Endothelial cell of umbilical vein (primary cell): ENCODE measurements at places on chromosomes 13 and 19. TPM values are rescaled to one million over a fixed set of nuclear protein-coding genes. Genes with fewer than 3 reads are reported as not detected.
A peak's percentile ranks its signal among the peaks of the same experiment; 100 is the strongest.

DNA sequence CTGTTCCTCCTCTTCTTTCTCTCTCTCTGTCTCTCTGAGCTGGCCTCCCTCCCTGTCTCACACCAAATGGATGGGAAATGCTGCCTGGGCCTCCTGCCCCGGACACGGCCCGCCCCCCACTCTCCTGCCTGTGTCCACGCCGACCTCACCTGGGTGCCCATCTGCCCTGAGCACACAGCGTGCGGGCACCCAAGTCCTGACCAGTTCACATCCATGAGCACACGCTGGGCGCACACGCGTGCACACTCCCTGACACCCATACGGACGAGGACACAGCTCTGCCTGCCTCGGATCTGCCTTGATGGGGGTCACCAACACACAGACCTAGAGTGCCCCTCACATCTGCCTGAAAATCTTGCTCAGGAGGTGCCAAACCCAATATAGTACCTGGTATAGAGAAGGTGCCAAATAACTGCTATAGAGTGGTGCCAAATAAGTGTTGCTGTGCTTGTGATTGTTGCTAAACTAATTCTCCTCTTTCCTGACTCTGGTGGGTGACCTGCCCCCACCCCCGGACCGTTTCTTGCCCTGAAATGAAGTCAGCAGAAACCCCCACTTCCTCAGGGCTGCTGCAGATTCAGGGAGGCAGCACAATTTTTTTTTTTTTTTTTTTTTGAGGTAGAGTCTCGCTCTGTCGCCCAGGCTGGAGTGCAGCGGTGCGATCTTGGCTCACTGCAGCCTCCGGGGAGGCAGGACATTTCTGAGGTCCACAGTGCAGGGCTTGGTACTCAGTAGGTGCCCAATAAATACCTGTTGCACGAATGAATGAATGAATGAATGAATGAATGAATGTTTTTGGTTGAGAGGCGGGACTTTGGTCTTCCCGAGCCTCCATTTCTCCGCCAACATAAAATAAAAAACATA lies 4.6 kb downstream of the NFIC start:
- no peak for DNase-seq

GRCh38 chr13:48804821-48805601 lies 151.3 kb downstream of the CYSLTR2 start:
- peak; percentile 12 for DNase-seq

DNA sequence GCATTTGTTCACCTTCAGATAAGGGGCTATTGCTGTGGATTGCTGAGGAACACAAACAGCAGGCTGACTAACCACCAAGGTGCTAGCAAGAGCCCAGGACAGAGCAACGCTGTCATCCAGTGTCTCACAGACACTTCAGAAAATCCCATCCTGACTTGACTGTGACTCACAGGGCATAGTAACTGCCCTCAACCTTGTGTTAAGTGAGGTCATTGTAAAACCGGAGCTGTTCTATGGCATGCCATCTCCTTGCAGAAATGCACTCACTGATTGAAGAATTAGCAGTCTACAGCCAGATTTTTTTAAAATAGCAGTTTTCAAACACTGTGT lies 51.1 kb downstream of the TNFRSF19 start:
- DNase-seq = no peak

- DNase-seq = no peak
Measured at GRCh38 chr13:112056739-112057438, 10.1 kb upstream of the SOX1 start.

GRCh38 chr13:33146843-33147611 lies 130.8 kb downstream of the KL start:
- DNase-seq = no peak

DNA sequence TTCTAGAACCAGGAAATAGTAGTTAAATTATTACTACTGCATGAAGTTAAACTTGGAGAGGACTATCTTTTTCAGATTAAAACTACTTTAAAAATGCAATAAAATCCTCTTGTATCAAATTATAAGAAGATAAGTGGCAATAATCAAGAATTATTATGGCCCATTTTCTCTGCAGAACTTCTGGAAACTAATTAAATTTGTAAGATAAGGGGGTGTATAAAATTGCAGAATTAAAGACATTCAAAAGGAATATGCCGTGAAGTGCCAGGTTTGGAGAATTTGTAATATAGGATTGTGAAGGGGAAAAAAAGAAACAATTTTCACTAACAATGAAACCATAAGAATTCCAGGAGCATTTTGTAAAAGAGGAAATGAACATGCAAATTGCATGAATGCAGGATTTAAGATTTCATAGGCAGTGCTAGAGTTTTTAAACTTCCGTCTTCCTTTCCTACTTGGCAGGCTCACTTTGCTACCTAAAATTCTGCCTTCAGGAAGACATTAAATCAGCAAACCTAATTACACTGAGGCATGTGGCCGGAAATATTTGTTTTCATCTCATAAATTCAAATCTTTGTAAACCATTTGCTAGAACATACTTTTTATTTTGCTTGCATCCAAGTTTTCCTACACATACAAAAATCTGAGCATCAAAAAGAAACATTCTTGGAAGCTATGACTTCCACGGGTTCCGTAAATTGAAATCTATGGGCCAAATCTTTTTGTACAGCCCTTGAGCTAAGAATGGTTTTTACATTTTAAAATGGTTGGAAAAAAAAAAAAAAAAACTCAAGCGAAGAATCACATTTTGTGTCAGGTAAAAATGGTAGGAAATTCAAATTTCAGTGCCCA lies 166.9 kb downstream of the DCLK1 start:
- DNase-seq = peak; percentile 29

- peak; percentile 60 for DNase-seq
Measured at GRCh38 chr19:8334458-8335342, 8.4 kb downstream of the KANK3 start.

- DNase-seq = peak; percentile 79
Measured at GRCh38 chr19:16587833-16588823, 15.9 kb upstream of the SLC35E1 start.

DNA sequence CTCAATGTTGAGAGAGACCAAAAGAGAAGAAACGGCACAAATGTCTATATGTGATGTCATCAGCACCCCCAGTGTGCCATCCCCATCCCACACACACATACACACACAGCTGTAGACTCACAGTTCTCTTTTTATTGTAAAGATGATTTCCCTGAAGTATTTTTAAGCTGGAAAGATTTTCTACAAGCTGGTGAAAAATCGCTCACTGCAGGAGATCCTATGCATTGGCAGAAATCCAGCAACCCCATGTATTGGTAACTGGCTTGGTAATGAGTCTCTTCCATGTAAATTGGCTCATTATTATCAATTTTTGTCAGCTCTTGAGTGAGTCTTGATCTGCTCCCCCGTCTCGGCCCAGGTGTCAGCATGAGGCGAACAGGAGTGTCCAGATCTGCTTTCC lies 107.1 kb upstream of the UQCRFS1 start:
- no peak for DNase-seq

GRCh38 chr19:45917421-45918091 lies 3.0 kb upstream of the NANOS2 start:
- no peak for DNase-seq

DNA sequence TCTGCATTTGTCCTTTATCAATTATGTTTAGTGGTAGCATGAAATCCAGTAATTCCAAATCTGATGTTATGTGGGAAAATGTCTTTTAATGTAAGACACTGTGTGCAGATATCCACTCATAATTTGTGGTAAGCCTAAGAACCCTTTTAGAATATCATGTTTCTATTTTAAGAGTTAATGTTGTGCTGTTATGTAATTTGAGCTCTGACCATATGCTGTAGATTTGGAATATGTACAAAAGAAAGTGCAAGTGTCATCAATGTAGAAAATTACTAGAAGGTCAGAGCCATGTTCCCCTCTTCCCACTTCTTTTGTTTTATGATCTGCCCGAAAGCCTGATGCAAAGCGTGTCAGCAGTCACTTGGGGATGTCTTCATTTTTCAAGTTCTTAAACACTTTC lies 44.5 kb downstream of the SCEL start:
- no peak for DNase-seq

DNA sequence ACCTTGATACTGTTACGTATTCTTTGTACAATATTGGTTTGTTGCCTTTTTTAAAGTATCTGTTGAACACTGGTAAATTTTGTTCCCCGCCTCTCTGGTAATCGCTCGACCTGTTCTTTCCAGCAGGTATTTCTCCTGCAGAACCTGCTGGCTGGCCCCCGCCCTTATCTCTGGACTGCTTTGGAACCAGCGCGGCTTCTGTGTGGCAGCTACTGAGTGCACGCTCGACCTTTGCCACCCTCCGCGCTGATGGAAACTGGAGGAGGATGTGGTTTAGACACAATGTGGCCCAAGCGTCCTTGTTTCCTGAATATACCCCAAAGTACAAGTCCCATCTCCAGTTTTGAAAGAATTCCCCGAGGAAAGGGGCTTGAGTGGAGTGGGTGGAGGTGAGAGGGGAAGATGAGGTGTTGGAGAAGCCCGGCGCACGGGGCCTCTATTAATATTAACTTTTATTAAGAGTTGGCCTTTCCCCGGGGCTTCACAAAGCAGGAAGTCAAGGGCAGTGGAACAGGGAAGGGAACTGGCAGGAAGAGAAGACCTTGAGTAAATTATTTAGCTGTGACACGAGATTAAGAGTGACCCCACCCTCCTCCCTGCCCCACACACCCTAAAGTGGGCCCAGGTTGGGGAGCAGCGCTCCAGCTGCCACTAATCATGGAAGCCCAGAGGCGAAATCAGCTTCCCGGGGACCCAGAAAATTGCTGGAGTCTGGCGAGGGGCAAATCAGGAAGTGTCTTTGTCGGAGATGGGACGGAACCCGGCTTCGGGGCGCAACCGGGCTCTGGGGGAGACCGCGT lies 16.0 kb downstream of the CDX2 start:
- DNase-seq = no peak

GRCh38 chr13:103388839-103389238 lies 322.6 kb upstream of the SLC10A2 start:
- no peak for DNase-seq

- DNase-seq = no peak
Measured at GRCh38 chr13:39244561-39245230, 206.4 kb downstream of the NHLRC3 start.

GRCh38 chr13:50124536-50125303 lies 109.5 kb downstream of the KCNRG start:
- no peak for DNase-seq

DNA sequence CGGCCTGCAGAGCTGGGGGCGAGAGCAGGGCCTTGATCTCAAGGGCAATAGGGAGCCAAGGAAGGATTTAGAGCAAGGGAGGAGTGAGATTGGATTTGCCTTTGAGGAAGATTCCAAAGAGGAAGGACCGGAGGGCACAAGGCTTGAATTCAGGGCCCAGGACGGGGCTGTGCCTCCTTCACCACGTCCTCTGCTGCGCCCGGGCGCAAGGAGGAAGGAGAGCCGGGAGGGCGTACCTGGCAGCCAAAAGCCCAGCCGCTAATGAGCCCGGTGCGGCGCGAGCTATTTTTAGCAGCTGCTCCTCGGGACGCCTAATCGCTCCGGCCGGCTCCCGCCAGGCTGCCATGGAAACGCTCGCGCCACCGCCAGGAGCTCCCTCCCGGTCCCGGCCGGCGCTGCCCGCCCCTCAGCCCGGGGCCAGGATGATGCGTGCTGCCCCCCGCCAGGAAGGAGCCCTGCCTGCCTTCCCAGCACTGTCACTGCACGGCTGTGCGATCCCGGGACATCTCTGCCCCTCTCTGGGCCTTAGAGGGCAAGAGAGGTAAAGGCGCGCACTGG lies 31.3 kb downstream of the TINCR start:
- no peak for DNase-seq

- DNase-seq = no peak
Measured at GRCh38 chr13:33158816-33159215, 126.7 kb downstream of the STARD13 start.

- DNase-seq = no peak
Measured at GRCh38 chr13:58480061-58480460, 848.5 kb downstream of the PCDH17 start.

- no peak for DNase-seq
Measured at GRCh38 chr13:112074139-112074865, 7.4 kb downstream of the SOX1 start.

DNA sequence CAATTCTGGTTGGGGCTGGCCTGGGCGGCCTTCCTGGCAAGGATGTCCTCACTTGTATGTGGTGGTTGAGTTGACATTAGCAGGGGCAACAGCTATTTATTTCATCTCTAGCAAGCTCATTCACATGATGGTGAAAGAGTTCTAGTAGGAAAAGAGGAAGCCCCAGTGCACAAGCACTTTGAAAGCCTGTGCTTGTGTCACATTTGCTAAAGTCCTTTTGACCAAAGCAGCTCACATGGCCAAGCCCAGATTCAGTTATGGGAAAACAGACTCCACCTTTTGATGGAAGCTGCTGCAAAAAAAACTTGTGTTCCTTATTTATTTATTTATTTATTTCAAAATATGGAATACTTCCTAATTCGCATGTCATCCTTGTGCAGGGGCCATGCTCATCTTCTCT lies 17.2 kb downstream of the GTF2F2 start:
- DNase-seq = no peak

DNA sequence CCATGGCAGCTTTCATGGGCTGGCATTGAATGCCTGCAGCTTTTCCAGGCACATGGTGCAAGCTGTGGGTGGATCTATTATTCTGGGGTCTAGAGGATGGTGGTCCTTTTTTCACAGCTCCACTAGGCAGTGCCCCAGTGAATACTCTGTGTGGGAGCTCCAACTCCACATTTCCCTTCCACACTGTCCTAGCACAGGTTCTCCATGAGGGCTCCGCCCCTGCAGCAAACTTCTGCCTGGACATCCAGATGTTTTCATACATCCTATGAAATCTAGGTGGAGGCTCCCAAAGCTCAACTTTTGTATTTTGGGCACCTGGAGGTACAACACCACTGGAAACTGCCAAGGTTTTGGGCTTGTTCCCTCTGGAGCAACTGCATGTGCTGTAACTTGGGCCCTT lies 450.6 kb downstream of the LMO7 start:
- DNase-seq = no peak

- no peak for DNase-seq
Measured at GRCh38 chr13:50280441-50280937, 265.2 kb downstream of the KCNRG start.

GRCh38 chr19:46299695-46300094 lies 2.9 kb downstream of the HIF3A start:
- DNase-seq = no peak

DNA sequence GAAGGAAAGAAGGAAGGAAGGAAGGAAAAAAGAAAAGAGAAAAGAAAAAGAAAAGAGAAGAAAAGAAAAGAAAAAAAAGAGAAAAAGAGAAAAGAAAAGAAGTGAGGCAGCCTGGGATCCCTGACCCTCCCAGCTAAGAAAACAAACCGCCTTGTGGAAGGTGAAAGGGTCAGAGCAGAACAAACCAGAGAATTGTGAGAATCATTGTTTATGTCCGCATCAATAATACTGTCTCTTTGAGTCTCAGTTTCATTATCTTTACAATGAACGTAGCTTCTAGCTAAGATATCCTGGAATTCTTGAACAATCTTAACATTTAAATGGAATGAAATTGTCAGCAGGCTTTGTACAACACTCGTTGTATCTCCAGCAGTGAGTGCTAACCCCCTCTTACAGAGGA lies 66.4 kb upstream of the SERP2 start:
- peak; percentile 61 for DNase-seq

The CYSLTR2 gene
- 0.16 and 0.31 TPM in 2 replicates for total RNA-seq

The WTIP gene
- total RNA-seq = 25.7 and 26.9 TPM in 2 replicates

The ZNF560 gene
- total RNA-seq = not detected in 2 replicates

The DLL3 gene
- 0.40 and 0.55 TPM in 2 replicates for total RNA-seq

The LAIR2 gene
- total RNA-seq = not detected in 2 replicates

The CCL25 gene
- not detected in 2 replicates for total RNA-seq

The PSG7 gene
- total RNA-seq = not detected in 2 replicates

The KLHL1 gene
- total RNA-seq = not detected in 2 replicates

The KLK12 gene
- total RNA-seq = not detected in 2 replicates

The NCR1 gene
- total RNA-seq = 0.44 TPM in 1 of 2 replicates, not detected in the other

The C13orf42 gene
- total RNA-seq = not detected in 2 replicates

The ZNF486 gene
- 5.4 and 8.4 TPM in 2 replicates for total RNA-seq

The TMPRSS9 gene
- not detected in 2 replicates for total RNA-seq

The CD177 gene
- 0.18 TPM in 1 of 2 replicates, not detected in the other for total RNA-seq

The ZNF829 gene
- 1.2 and 1.3 TPM in 2 replicates for total RNA-seq

The SYNGR4 gene
- total RNA-seq = not detected in 2 replicates

The LYL1 gene
- total RNA-seq = 74.4 and 91.5 TPM in 2 replicates
